ENCODE measurements at places on chromosomes 1 and 21.

GRCh38 chr1:201503397-201504176, 3.3 kb downstream of the CSRP1 start:
- DNase-seq, result peak; percentile 65

- DNase-seq, result no peak
These were observed 234.1 kb upstream of the VAMP3 start for GRCh38 chr1:7536891-7537591.

GRCh38 chr1:31371121-31371959, 1.5 kb downstream of the FABP3 start:
- DNase-seq, result no peak

- DNase-seq, result peak; percentile 81
These were observed 32.8 kb upstream of the DNASE2B start for GRCh38 chr1:84365225-84366221.

DNA sequence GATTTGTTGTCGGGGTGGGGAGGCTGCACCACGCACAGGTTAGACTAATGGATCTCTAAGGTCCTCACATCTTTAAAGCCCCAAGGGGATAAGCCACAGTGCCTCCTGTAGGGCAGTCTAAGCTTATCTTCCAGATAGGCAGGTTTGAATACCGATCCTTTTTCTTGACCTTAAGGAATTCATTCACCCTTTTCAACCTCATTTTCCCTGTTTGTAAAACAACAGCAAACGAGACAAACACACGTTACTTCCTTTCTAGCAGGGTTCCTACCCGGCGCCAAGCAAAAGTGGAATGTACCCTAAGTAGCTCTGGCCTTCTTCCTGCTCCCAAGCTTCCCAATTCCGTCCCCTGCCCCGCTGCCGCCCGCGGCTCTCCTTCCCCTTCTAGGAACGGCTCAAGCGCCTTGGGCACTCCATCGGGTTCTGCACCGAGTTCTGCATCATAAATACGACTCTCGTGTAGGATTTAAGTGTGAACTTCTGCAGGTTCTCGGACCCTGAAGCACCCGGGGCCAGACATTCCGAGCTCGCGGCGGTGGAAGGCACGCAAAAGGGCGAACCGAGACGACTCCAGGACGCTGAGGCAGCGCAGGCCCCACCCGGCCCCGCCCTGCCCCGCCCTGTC, 548 bp upstream of the CDC20 start:
- peak; percentile 58 for DNase-seq

DNA sequence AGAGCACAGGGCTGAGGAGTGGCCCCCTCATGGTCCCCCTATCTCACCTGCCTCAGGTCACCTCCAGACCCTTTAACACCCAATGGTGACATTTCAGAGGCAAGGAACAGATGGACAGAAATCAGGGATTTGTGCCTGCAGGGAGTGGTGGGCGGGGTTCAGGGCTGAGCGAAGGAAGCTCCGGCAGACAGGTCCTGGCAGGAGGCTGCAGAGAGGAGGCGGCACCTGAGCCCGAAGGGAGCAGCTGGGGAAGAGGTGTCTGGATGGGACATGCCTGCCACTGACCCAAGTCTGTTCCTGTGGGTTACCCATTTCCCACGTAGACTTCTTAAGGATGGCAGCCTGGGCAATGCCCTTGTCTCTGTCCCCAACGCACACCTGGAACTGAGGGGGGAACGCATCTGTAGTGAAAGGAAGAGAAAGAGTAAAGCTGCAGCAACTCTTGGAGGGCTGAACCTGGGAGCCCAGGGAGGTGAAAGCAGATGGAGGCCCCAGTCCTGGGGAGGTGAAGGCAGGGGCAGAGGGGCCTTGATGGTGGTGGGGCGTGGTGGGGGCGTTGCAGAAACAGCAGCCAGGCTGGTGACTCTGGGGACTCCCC, 61.6 kb upstream of the ADARB1 start:
- peak; percentile 78 for DNase-seq

Measured in urothelium cell line (cell line).